Central memory CD4-positive, alpha-beta T cell (primary cell): ENCODE measurements at places on chromosomes 6 and 20.

DNA sequence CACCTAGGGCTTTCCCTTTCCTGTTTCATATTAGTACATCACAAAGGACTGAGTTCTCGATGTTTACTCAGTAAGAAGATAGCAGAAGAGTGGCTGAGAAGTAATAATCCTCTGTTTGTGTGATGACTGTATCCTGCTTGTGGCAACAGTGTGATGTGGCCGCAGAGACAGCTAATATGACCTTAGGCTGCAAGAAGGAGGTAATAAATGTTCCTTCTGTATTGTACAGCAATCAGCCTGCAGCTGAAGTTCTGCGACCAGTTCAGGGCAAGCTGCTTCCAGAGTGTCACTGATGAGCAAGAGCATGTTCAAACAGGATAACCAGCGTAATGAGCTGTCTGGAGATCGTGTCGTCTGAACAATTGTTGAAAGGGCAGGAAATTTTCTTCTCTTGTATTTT is 70.9 kb downstream of the OPN5 start:
- DNase-seq = no peak

DNA sequence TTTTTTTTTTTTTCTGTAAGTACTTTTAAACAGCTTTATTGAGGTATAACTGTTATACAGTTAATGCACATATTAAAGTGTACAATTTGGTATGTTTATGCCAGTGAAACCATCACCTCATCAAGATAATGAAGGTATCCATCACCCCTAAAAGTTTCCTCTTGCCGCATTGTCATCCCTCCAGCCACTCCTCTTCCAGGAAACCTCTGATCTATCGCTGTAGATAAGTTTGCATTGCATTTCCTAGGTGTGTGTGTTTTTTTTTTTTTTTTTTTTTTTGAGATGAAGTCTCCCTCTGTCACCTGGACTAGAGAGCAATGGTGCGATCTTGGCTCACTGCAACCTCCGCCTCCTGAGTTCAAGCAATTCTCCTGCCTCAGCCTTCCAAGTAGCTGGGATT is 3.1 kb downstream of the SLX4IP start:
- DNase-seq = no peak

GRCh38 chr6:7546896-7547295 is 5.4 kb downstream of the DSP start:
- DNase-seq = no peak

DNA sequence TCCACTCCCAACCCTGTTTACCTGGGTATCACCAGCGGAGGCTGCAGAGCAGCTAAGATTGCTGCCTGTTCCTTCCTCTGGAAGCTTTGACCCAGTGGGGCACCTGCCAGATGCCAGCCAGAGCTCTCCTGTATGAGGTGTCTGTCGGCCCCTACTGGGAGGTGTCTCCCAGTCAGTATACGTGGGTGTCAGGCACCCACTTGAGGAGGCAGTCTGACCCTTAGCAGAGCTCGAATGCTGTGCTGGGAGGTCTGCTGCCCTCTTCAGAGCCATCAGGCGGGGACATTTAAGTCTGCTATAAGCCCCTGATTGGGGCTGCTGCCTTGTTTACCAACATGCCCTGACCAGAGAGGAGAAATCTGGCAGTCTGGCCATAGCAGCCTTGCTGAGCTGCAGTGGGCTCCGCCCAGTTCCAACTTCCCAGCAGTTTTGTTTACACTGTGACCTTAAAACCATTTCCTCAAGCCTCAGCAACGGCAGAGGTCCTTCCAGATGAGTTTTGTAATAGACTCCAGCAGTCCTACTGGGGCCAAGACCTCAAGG is 2.8 kb downstream of the RAET1E start:
- no peak for DNase-seq

DNA sequence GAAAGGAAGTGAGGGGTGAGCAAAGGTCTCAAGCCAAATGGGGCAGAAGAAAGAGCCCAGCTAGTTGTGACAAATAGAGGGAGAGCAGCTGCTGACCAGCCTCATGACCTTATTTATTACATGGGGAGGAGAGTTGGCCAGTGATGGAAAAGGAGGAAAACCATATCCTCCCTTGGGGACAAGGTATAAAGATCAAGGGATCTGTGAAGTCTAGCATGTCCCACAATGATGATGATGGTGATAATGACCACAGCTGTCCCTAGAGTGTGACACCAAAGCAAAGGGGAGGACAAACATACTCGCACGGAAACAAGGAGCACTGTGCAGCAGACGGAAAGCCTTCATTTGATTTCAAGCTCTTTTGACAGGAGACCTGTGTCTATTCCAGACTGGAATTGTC is 190.4 kb upstream of the MCHR2 start:
- no peak for DNase-seq

GRCh38 chr6:157488058-157488457 is 107.1 kb downstream of the ZDHHC14 start:
- DNase-seq = no peak

- DNase-seq = no peak
Observed at GRCh38 chr20:44129911-44130718, 56.9 kb downstream of the JPH2 start.

GRCh38 chr6:1906609-1907008 is 296.9 kb downstream of the FOXC1 start:
- no peak for DNase-seq

DNA sequence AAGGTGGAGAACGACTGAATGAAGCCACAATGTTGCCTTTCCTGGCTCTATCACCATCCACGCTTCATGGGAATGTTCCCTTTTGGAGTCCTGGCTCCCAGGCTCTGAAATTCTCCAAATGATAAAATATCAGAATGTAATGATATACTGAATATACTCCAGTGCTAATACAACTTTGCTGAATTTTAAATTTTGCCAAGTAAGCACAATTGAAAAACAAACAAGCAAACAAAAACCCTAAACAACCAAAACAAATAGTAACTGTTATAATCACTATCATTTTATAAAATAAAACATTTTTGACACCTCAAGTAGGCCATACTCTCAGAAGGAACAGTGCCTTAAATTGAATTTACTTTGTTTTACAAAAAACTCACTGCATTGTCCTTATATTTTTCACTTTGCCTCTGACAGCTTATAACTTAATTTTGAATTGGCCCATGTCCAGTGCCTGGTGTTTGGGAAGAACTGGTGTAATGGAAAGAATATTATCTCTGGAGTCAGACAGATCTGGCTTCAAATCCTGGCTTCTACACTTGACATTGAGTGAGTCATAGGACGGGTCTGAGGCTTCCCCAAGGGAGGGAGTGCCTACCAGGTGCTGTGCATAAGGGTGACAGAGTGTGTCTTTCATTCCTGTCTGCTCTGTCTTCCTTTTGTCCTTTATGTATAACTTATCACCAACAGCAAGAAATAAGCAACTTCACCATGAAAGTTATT is 698.3 kb downstream of the EPM2A start:
- DNase-seq = no peak

GRCh38 chr20:50292591-50293283 is 102.1 kb downstream of the CEBPB start:
- DNase-seq = no peak

DNA sequence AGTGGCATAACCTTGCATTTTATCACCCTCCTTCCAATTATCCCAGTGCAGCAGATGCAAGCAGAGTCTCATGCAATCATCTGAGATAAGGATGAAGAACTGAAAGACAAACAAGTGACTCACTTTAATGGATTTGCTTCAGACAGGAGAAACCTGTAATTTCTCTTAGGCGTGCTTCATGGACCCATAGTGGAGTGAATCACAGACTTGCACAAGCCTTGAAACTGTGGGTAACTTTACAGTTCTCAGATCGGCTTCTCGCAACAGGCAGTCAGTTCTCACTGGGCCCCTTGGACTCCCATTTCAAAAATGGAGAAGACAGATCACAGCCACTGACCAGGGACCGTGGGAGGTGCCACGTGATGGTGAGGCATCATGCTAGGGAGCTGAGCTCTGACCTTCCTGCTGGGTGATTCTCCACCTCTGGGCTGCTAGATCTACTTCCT is at the start of gene ADGRF4:
Gene ADGRF4, plus strand, starts transcription at position 239 of the 446 bp plus-strand sequence. CDS start 8,666 bp downstream, outside the sequence.
- no peak for DNase-seq

DNA sequence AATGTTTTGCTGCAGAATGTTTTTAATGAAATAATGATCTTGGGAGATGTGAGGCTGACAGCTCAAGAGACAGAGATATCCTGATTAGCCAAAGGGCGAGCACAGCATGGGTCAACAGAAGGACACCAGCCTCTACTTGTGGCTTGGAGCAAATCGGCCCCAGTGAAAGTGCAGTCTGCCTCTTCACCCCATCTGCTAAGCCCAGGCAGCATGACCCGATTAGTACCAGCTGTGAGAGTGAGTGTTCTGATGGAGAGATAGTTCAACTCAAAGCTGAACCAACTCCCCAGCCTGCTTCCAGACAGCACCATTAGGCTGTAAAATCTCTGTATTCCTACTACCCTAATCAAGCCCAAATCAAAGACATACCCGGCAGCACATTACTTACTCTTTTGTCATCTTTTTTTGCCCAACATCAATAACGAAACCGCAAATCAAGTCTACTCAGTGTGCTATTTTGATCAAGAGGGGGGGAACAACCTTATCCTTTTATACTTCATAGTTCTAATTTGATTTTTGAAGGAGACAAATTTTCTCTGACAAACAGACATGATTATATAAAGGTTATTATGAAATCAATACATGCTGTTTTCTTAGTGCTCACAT is 514.1 kb upstream of the NRSN1 start:
- no peak for DNase-seq

GRCh38 chr6:161748535-161749416 is 474.9 kb upstream of the AGPAT4 start:
- no peak for DNase-seq
